SIG-M5 (cell line): ENCODE measurements at places on chromosomes 7 and 10.
A peak's percentile ranks its signal among the peaks of the same experiment; 100 is the strongest.

DNA sequence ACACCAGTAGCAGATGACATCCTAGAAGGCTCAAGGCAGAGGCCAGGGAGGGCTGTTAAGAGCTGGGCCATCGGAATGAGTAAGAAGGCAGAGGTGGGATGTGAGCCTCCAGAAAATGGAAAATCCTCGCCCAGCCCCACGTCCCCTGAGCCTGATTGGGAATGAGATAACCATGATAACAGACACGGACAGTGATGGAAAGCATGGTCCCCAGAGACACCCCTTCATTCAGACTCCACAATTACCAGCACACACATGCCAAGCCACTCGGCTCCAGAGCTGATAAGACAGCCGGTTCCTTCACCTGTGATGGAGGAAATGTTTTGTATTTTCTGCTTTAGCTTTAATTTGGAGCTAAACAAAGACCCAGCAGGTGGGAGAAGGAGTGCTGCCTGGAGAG, 106.0 kb downstream of the GRID1 start:
- DNase-seq, result no peak

DNA sequence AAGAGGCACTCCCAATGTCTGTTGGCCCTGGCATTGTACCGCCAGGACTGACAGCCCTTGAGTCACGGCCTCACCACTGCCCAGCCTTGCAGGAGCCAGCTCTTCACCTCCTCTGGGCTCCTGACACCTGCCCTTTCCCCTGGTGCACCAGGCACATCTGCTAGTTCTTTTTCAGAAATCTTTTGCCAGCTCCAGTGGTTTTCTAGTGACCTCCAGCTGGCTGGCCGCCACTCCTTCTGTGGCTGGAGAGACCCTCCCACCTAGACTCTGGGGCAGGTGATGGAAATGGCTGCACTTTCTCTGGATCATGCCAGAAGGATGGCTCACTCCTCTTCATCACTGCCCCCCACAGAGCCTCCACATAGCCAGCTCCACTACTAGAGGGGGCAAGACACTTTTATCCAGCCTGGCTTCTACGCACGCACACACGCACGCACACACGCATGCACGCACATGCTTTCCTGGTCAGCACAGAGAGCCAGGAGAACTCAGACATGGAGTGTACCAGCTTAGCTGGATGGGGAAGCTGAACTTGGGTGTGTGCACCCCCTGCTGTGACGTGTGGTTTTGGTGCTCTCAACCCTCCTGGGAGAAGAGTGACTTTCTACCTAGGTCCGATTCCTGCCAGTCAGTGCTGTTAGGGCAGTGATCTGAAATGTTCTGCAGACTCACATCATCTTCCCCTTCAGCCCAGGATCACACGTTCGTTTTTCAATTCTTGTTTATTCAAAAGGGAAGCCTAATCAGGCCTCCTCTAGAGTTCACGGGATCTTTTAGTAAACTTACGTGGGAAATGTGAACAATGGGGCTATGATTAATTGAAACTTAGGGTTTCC, 222.0 kb downstream of the PRPF18 start:
- DNase-seq, result no peak

- DNase-seq, result no peak
Observed at GRCh38 chr10:25457552-25457951, 282.8 kb downstream of the GPR158 start.

DNA sequence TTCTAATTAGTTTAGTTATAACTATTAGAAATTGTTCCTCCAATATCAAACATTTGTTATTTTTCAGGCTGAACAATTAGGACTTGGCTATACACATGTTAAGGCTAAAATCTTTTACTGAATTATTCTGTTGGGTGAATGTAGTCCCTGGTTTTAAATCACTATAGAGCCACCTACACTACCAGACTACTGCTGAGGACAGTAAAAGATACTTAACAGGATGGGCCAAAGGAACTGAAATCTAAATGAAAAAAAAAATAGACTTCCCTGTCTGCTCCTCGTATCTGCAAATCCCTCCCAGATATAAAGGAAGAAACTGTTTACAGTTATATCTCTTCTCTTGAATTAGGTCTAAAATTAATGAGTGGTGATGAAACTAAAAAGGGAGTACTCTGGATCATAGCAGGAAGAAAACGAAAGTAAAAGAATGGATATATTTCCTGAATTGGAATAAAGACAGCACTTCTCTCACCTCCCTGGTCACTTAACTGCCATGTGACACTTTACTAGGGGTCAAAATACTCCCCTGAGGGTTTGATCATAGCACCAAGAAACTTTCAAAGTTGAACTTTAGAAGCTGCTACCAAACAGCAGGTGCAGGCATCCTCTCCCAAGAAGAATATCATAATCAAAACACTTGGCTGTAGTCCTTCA, 12.7 kb downstream of the FBXW4 start:
- no peak for DNase-seq

GRCh38 chr7:91491868-91492267, 227.6 kb downstream of the FZD1 start:
- no peak for DNase-seq

DNA sequence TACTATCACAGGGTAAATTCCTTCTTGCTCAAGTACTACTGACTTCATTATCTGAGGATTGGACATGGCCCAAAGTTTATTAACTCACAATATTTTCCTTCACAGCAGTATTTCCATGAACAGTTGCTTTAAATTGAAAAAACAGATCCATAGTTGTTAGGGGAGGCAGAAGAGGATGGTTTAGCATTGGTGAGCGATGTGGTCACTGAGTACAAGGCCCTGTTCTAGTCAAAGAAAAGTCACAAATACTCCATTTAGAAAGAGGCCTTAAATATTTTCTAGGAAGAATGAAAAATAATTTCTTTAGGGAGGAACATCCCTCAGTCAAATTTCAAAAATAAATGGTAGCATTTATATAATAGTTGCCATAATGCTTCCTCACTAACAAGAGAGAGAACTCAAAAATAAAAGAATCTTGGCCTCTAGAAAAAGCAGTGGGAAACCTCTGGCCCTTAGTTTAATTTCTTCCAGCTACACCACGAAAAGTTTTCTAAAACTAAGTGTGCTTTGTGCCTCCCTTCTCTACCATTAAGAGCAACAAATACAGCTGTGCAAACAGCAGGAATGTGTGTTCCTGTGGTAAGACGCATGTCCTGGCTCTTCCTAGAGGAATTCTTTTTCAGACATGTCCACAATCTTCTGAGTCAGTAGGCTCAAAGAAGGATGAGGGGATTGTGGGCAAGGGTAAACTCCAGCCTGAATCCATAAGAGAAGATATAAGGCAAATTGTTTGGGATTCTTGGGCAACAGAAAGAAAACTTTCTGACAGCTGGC, 105.7 kb downstream of the HOXA1 start:
- DNase-seq, result no peak

DNA sequence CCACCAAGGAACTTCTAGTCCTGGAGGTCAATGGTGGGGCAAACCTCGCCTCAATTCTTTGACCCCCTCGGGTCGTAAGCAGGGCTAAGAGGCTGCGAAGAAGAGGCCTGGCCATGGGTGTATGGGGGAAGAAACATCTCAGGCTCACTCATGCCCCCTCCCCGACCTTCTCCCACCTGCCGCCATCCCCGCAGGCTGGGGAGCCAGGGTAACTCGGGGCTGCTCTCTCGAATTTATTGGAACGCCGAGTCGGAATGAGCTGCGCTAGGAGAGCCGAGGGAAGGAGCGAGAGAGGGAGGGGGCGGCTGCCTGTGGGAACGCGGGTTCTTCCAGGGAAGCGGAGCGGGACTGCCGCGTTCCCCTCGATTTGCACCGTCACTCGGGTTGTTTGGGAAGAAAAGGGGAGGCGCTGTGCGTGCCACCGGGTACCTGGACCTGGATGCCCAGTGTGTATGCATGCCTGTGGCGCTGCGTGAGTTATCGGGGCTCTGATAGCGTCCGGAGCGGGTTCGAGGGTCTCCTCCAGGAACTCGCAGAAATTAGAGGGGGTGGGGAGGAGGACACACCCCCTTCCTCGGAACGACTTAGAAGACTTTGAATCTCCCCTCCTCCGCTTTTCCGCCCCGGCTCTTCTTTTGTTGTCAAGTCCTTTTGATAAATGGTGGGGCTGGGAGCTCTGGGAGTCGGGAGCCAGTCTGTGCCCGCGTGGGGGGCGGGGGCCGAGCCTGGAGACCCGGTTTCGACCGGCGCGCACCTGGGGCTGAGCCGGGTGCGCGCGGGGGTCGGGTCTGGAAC, 1.8 kb upstream of the ZNF503 start:
- DNase-seq, result no peak

DNA sequence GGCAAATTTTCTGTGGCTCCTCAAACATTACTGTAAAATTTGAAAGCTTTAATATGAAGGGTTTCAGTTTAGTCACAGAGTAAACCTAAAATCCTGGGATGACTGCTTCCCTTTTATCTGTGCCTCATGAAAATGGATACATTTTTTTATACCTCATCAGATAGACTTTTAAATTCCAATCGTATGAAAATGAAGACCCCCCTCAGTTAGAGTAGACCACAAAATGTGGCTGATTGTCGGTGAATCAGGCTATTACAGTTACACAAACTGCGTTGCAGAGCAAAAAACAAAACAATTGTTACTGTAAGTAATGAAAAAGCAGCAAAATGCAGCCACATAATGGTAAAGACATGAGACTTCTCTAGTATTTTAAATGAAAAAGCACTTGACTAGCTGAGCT, 296.2 kb downstream of the CNTNAP2 start:
- DNase-seq, result no peak

DNA sequence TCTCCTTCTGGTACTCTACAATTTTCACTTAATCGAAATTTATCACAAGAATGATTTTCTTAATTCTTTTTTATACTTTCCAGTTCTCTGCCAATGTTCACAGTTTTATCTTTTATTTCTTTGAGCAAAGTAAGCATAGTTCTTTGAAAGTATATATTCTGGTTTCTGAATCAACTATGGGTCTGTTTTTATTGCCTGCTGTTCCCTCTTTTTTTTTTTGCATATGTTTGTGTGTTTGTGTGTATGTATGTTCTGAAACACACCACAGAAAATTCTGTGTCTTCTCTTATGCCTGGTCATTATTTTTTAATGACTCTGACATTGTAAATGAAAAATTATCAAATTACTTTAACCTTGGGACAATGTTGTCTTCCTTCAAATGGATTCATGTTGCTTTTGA, 15.9 kb upstream of the TMEM273 start:
- no peak for DNase-seq

- no peak for DNase-seq
Observed at GRCh38 chr7:96621932-96622331, 87.7 kb downstream of the SEM1 start.

DNA sequence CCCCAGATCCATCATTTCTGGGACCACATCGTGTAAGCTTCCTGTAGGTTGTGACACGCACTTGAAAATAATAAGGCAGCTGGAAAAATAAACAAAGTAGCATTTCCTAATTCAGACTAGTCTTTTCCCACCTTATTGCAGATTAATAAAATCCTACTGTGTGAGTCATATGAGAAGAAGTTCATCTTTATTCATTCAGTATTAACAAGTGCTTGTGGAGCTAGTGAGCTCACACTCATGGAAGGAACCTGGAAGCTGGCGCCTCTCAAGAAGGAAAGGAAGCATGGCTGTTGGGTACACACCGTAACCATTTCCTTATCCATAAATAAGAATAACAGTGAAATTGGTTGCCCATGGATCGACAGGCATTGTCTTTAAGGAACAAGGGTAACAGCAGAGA, 152.6 kb upstream of the PFKP start:
- no peak for DNase-seq

DNA sequence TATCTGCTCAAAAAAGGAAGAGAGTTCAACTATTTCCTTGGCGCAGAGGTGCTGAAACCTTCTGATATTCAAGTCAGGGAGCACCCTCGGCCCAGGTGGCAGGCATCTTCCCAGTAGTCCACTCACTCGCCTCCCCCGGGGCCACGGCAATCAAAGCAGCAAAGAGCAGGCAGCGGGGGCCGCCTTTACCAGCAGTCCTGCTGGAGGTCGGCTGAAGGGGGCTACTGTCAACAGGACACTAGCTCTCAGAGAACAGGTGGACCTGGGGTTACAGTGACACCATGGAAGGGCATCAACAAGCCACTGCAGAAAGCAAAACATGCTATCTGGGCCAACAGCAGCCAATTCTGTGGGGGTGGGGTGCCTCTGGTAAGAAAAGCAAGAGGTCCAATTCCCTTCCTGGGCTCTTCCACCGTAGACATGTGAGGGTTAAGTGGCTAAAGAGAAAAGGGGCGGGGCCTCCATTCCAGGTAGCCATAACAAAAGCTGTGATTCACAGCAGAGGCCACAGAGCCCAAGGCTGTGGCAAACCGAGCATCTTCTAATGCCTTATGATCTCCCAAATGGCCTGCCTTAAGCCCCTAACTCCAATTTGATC, 9.4 kb downstream of the FZD9 start:
- no peak for DNase-seq

GRCh38 chr7:77529279-77529678, 7.8 kb upstream of the PTPN12 start:
- no peak for DNase-seq

DNA sequence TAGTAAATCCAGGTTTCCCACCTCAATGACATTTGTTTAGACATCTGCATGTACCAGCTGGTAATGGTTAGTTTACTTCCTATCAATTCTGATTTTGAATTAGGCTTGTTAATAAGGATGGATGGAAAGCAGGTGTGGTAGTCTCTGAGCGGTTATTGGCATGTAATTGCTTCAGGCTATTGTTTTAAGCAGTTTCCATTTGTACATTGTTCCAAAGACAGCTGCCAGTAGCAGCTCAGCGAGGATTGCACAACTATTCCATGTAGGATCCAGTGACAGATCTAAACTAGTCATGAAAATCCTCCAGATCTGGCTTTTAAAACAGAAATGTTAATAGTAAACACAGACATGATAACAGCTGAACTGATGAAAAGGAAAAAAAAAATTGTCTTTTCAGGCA, 436.0 kb upstream of the ADARB2 start:
- no peak for DNase-seq

DNA sequence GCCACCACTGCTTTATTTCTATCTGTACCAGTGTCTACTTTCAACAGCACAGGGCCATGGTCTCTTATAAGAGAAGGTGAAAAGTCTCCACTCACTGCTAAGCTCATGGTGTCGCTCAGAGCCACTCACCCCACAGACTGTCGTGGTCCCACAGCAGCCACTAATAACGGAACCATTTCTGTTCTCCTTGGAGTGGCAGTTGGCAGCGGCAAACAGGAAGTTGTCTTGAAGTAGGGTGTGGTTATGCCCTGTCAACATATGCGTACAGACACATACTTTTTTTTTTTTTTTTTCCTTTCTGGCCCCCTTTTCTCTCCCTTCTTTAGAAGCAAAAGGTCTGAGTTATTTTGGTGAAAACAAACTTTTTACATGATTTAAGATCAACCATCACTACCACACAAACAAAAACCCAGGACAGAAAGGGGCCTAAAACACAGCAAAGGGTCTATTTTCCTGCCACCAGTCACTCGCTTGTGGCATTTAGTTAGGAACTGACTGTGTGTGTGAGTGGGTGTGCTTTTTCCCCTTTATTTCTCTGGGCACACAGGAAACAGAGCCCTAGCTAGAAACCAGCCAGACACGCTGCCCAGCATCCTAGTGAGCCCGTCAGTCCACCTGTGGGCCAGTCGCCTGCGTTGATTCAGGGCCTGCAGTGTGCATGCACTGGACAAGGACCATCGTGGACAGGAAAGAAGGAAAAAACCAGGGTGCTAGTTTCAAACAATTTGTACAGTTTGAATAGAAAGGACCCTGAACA, 96.7 kb upstream of the EFCAB10 start:
- peak; percentile 78 for DNase-seq
